ENCODE measurements at places on chromosomes 3 and 15.
A peak's percentile ranks its signal among the peaks of the same experiment; 100 is the strongest.

GRCh38 chr3:24628523-24629258 is 134.0 kb upstream of the THRB start:
- no peak for DNase-seq

DNA sequence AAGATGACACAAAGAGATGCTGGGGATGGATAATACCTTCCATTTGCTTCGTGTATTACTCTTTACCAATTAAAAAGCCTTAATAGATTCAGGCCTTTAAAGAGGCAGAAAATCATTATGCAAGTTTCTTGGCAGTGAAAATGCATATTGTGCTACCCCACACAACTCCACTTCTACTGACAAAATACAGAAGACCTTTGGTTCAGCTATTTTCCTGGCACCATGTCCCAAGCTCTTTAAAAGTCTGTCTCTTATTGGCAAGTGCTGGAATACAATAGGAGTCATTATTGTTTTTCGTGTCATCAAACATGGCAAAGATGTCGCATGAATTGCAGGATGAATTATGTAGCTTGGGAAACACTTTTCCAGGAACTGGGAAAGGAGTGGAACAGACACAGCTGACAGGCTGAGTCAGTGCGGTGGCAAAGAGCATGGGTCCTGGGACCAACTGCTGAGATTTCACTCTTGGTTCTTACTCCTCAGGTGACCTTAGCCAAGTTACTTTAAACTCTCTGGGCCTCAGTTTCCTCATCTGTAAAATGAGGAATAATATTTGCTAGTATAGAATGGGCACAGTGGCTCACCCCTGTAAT is 5.5 kb upstream of the TSPAN3 start:
- DNase-seq = no peak

DNA sequence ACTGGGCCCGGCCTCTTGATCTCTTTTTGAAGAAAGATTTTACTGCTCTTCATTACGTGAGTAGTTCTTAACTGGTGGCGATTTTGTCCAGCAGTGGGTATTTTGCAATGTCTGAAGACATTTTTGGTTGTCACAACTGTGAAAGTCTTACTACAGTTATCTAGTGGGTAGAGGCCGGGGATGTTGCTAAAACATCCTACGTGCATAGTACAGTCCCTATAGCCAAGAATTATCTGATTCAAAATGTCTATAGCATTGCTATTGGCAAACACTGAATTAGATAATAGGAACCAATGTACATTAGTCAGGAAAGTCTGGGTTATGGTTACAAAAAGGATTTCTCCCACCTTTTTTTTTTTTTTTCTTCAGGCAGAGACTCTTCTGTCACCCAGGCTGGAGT is 38.1 kb downstream of the FOXL2 start:
- no peak for DNase-seq

DNA sequence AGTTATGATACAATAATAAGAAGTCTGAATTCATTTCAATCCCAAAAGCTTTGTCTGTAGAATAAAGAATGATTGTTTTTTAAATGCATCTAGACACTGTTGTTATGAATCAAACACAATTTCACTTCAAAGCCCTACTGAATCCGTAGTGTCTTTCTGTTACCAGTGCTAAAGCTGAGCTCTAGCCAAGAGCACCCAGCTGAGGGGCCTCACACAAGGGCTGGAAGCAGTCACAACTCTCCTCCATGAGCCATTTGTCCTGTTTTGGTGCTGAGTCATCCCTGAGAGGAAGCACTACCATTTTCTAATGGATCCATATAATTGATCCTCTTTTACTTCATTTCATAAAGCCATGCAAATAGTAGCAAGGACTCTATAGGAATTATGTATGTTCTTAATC is 158.2 kb upstream of the ANKRD28 start:
- DNase-seq = no peak

DNA sequence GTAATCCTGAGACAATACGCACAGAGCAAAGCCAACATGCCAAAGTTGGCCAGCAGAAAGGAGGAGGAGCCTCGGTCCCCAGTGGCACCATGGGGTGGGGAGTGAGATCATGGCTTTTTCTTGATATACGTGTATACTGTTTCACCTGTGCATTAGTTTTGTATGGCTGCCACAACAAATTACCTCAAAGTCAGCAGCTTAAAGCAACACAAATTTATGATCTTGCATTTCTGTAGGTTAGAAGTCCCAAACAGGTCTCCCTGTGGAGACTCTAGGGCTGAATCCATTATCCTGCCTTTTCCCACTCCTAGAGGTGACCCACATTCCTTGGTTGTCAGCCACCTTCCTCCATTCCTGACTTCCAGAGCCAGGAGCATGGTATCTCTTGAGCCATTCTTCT is 176.9 kb upstream of the NSMCE3 start:
- no peak for DNase-seq

DNA sequence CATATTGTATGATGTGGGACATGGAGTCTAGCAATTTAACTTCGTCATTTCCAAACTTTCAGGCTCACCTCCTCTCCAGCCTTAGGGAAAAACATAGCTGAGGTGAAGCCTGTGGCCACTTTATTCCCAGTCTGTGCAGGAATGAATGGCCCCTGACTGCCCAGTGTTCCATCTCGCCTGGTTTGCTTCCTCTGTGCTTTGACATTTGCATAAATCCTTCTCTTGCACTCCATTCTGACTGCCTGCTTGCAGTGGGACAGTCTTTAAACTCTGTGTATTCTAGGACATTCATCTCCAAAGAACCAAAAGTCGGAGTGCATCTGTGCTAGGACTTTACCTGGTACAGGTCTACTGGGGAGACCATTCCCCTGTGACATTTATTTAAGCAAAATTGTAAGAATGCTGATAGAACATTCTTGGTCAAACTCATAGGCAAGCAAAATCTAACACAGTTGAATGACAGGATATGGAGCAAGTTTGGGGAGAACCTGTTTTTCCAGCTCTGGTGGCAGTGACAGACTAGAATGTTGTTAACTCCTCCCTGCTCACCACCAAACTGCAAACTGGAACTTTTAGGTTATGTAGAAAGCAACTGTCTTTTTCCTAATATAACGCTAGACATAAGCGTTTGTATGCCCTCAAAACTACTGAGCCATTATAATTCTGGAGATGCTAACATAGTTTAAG is 22.1 kb downstream of the TMED3 start:
- no peak for DNase-seq

DNA sequence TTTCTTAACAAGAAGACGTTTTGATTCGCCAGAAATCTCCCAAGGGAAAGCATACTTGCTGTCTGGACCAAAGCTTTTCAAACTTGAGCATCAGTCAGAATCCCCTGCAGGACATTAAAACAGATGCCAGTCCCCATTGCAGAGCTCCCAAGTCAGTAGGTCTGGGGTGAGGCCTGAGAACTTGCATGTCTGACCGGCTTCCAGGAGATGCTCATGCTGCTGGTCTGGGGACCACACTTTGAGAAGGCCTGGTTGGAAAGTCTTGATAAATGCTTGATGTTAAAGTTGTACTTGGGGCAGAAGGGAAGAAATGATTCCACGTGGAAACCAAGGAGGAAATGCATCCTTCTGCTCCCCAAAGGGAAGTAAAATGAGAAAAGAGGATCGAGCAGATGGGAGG is 24.3 kb upstream of the CAV3 start:
- no peak for DNase-seq

DNA sequence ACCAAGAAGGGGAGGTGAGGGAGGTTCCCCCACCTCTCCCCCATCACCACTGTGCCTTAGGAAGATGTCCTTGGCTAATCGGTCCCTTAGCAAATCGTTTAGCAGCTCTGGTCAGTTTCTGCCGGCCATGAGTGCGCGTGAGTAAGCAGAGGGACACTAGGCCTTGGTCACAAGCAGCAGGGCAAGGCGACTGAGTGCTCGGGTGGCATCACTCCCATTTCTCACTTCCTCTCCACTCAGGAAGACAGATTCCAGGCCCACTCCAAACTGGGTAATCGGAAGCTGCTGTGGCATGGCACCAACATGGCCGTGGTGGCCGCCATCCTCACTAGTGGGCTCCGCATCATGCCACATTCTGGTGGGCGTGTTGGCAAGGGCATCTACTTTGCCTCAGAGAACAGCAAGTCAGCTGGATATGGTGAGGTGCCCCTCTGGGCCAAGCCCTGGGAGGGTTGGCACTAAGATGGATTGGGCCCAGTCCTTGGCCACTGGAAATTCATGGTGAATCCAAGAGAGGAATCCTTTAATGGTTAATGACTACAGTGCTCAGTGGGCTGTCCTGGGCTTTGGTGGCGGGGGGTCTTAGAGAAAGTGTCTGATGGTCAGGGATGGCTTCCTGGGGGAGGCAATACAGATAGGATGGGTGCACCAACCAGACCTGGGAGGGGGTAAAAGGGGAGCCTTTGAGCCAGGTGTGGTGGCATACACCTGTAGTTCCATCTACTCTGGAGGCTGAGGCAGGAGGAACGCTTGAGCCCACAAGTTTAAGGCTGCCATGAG is 4.0 kb downstream of the PARP3 start:
- no peak for DNase-seq

DNA sequence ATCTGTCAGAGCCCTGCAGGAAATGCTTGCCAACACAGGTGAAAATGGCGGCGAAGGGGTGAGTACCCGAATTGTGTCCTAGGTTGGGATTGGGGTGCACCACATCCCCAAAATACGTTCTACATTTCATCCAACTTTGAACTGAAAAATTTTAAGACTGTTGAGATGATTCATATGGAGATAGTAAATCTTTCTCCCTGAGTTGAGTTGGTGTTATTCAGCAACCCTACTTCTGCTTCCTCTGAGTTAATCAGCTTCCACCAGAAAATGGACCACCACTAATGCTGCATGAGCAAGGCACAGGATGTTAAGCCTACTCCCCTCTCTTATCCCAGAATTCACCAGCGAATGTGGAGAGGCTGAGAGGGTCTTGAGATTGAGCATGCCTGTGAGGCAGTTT is 192.9 kb downstream of the RYR3 start:
- DNase-seq = no peak

DNA sequence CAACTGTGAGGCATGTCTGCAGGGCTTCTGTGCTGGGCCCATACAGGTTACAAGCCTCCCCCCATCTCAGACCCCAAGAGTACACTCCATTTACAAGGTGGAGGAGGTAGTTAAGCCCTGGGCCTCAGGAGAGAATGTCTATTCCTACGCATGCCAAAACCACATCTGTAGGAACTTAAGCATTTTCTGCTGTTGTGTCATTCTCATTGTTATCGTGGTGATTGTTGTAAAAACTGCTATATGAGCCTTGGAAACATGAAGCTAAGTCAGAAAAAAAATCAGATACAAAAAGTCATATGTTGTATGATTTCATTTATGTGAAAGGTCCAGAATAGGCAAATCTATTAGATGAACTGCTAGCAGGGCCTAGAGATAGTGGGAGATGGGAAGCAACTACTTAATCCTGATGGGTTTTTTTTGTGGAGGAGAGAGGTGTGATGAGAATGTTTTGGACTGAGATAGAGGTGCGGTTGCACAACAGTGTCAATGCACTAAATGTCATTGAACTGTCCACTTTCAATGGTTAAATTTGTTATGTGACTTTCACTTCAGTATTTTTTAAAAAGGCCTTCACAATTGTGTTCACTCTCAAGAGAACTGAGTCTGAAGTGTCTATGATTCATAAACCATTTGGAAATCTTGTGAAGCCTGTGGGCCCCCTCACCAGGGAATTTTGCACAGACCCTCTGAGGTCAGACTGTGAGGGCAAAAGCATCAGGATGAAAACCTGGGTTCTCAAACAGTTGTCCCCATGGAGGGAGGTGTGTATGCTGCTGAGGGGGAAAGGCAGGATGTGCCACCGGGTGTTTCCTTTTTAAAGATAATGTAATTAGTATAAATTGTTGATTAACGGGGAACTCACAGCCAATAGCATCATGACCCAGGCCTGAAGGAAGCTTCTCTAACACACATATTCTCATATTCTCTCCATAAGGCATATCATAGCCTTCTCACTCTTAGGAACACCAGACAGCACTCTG is 3.2 kb downstream of the RTP3 start:
- peak; percentile 35 for DNase-seq

- no peak for DNase-seq
These were observed 39.4 kb downstream of the LEO1 start for GRCh38 chr15:51932161-51932560.

DNA sequence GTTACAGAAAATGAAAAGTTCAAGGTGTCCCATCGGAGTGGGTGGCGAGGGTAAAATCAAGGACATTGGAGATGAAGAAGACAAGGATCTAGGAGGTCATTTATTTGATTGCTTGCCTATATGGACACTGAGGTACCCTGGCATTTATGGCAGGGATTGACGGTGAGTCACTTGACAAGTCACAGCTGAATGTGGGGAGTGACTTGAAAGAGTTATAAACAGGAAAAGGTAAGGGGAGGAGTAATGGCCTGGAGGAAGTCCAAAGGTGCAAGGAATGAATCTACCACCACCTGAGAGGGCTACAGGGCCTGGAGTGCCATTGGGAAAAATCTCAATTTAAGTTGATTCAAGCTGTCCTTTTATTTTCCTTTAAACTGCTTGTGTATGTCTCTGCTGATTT is 11.8 kb upstream of the SGO1 start:
- DNase-seq = no peak

DNA sequence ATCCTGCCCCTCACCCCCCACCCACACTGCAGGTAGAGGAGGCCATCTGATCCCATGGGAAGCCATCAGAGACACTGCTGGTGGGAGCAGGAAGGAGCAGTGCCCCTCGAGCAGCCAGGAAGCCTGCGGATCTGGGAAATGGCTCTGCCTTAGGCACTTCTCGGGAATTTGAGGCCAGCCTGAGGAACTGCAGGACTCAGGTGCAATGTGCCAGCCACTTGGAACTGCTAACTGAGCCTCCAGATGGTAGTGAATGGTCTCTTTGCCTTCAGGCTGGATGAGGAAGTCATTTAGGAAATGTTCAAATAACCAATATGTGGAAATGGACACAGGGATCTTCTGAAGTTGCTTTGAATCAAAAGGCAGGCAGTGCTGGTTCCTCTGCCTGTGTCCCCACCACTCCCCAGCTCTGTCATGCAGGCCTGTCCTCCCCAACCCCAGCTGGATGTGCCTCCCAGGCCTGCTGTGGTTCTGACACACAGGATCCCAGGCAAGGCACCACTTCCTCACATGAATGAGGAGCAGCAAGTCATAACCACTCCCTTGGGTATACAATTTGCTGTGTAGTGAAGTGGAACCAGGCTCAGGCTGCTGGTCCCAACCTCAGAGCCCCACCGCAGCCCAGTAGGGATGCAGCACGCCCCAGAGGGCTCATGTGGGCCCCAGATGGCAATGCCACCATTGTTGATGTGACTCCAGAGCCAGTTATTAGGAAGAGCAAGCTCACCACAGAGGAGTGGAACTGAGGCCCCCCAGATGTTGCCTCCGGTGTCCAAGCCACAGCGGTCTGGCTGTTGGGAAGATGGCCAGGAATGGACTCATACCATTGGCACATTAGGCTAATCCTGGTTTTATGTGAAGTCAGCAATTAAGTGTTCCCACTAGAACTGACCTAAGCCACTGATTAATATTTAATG is 46.5 kb upstream of the LIMD1 start:
- no peak for DNase-seq

All from activated CD8-positive, alpha-beta memory T cell treated with anti-CD3 and anti-CD28 coated beads, Interleukin-2, amount 10 ng/mL, durations not matched to agents 7 days and 5 days (primary cell).